ENCODE measurements at places on chromosomes 2 and 18.

GRCh38 chr2:197261808-197262226 is 48.8 kb downstream of the ANKRD44 start:
- no peak for DNase-seq

GRCh38 chr2:201939453-201939941 is 94.2 kb upstream of the FZD7 start:
- no peak for DNase-seq

DNA sequence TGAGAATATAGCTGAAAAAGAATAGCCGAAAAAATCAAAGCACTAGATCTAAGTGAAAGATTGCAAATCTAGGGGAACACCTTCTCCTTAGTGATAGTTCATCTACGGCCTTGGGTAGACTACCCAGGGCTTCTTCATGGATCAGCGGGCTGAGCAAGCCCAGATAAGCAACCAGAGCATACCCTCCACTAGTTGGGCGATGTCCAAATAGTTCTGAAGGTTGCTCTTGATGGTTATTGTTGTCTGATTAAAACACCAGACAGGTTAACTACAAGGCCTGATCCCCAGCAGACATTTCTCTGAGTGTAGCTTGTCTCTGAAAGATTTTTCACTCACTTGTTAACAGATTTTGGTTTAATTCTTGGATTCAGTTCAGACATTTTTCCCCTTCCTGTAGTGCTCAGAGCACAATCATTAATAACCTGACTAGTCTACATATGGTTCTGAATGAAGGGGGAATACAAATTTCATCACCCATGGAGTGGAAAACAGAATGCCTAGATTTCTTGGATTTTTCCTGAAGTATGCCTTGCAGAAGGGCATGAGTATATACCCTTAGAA is 99.6 kb downstream of the BABAM2 start:
- DNase-seq, result no peak

DNA sequence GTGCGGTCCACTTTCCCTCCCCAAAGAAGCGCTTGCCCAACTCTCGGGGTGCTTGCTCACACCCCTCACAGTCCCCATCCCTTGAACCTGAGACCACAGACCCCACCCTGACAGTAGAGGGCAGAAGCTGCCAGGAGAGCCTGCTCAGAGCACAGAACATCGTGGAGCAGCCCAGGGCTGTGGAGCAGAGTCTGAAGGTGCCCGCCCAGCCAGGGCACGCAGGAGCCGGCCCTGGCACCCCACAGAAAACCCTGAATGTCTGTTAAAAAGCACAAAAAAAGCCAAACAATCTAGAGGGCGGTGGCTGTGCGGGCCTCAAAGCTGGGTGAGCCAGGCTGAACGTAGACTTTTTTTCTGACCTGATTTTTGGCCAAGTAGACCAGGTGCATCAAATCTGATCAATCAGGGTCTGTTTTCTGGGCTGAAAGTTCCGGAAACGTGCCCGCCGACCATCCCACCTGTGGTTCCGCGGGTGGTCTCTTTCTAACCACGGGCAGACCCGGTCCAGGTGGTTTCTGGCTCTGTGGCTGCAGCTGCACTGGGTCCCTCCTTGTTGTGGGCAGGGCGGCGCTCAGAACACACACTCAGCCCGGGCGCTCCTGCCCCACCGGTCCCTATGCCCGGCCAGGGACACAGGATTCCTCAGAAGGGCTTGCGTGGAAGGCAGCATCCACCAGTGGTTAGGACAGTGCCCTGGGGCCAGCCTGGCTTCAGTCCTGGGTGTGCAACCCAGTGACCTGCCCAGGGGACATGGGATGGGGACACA is 66.3 kb downstream of the SLC66A2 start:
- no peak for DNase-seq

- DNase-seq, result no peak
Measured at GRCh38 chr2:118665784-118666529, 181.5 kb downstream of the EN1 start.

All from activated CD4-positive, alpha-beta T cell treated with anti-CD3 and anti-CD28 coated beads, Interleukin-2, amount 50 U/mL, for 1 hour (primary cell).